Skeletal muscle cell (primary cell): ENCODE measurements at places on chromosomes 1 and 21.

GRCh38 chr1:173297798-173298391 is 90.8 kb upstream of the TNFSF4 start:
- DNase-seq: no peak

DNA sequence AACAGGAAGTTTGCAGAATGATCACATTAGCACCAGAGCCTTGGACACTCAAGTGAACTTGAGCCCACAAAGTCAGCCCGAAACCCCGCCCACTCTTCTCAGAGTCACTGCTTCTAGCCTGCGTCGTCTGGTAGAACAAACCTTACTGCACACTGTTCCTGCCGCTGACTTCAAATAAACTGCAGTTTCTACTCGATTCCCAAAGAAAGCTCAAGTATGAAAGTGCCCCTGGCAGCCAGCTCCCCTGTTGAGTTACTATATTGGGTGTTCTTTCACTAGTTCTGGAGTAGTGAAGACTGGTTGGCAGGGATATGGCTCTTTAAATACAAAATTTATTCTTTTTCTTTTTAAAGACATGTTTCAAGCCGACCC is 164.7 kb downstream of the GALNT2 start:
- DNase-seq: peak; percentile 58

DNA sequence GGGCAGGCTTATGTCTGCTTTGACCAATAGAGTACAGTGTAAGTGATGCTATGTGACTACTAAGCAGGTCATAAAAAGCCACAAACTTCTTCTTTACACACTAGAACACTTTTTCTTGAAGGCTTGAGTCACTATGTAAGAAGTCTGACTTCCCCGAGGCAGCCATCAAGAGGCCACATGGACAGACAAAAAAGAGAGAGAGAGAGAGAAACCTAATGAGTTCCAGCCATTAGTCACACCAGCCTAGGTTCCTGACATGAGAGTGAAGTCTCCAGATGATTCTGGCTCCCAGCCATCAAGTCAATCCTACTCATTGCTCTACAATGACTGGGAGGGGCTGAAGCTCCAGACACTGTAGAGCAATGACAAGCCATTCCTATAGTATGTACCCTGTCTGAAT is 101.4 kb downstream of the LHX9 start:
- peak; percentile 91 for DNase-seq

DNA sequence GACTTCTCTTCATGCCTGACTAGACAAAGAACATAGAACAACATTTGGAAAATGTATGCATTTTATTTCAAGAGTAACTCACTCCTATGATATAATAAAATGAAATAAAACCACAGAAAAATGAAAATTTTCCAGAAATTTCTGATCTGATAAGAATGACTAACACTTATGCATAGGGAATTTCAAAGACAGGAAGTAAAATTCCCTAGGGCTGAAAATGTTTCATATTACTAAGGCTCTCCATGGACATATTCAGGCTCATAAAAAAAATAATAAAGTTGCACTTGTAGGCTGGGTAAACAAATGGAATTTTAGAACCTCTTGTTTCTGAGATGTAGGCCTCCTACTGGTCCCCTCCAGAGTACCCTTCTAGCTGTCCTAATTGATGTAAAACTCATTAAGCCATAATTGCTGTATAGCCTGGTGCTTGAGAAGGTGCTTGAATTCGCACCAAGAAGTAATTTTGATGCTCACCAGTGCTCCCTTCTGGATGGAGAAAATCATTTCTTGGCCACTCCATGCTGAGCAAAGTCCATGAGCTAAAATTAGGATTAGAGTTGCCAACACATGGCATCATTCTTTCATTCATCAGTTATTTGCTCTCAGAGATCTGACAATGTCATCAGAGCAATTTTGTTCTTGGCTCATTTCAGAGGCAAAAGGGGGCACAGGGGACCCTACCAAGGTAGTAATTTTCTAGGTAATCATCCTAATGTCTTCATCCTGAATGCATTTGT is 641.0 kb upstream of the CAMK1G start:
- DNase-seq: no peak

DNA sequence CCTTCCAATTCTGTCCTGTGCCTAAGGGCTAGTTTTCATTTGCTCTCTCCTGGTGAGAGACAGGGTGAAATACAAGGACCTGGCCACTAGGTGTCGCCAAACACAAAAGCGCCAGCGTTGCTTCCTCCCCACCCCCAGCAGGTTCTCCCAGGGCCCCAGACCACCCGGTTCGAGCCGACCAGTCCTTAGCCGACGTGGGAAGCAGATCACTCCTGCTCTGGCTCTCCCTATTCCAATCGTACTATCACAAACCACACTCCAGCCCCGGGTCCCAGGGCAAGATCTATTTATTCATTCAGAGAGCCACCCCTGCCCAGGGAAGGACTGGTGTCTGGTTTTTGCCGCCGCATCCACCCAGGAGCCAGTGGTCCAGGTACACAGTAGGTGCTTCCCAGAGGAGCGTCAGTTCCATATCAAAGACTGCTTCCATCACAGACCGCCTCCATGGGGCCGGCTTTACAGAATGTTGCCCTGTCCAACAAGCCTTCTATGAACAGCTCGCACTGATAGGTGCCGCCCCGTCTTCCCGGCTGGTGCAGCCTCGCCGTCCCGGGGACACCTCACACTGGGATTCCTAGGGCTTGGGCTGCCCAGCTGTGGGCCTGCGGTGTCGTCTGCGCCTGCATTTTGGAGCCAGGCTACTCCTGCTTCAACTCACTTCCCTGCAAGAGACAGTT is 35.0 kb downstream of the CTNNBIP1 start:
- no peak for DNase-seq

DNA sequence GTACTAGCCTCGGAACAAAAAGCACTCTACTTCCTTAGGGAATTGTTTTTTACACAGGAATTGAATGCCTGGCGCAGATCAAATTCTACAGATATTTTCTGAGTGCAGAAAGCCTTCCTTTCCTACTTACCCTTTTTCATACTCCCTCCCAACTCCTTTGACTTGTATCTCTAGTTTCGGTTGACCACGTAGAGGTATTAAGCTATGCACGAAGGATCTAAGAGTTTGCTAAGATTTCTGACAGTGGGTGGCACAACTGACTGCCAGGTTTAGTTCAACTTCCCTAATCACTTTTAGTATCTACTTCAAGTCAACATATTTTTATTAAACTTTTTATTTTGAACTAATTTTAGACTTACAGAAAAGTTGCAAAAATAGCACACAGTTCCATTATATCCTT is 5.0 kb downstream of the TOR1AIP2 start:
- DNase-seq: no peak

GRCh38 chr21:41459884-41460534 is 34.0 kb downstream of the MX1 start:
- no peak for DNase-seq

DNA sequence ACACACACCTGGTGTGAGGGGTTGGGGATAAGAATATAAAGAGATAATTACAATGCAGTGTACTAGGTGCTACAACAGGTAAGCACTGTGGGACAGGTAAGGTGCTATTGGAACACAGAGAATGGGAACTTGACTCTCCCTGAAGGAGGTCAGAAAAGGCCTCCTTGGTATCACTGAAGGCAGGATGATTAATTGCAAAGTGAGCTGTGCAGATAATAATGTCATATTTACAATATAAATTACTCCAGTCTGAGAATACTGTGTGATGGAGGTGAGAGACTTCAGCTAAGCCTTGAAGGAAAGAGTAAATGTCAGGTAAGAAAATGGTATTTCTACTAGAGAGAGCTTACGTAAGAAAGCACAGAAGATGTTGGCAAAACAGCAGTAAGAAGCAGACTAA is 91.6 kb downstream of the EPS15 start:
- no peak for DNase-seq

DNA sequence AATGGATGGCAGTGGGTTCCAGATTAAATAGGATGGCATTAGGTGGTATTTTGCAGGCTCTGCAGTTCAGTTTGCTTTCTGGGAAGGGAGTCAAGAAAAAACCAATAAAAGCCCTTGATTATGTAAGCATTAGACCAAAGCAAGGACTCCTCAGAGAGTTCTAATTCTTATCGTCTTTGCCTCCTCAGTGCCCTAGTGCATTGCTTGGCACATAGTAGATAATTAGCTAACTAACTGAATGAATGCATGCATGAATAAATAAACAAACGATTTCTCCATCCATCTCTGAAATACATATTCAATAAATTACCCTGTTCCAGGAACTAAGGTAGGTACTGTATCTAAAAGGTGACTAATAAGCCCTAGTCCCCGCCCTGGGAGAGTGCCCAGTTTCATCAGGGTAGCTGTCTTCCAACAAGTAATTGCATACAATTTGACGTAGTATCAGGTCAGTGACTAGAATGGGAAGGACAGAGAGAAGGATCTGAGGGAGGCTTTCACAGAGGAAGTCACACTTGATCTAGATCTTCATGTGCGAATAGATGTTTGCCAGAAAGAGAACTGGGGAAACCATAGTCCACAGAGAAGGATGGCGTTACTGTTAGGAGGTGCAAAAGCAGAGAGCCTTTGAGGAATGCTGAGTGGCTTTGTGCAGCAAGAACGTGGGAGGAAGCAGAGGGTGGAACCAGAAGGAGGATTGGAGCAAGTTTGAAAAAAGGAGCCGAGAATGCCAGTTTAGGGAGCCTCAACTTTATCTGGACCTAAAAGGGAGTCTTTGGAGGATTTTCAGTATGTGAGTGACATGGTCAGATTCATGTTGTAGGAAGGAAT is 111.4 kb downstream of the TBX19 start:
- DNase-seq: no peak

DNA sequence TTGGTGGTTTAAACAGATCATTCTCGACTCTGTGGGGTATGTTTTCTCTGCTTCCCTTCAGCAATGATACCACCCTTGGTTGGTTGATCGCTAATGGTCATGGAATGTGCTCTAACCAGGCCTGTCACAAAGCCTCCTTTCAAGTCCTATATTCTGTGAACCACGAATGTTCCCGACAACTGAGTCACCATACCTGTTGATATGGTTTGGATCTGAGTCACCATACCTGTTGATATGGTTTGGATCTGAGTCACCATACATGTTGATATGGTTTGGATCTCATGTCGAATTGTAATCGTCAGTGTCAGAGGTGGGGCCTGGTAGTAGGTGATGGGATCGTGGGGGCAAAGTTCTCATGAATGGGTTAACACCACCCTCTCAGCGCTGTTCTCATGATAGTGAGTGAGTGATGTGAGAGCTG is 10.2 kb upstream of the CAMK2N1 start:
- DNase-seq: peak; percentile 41

DNA sequence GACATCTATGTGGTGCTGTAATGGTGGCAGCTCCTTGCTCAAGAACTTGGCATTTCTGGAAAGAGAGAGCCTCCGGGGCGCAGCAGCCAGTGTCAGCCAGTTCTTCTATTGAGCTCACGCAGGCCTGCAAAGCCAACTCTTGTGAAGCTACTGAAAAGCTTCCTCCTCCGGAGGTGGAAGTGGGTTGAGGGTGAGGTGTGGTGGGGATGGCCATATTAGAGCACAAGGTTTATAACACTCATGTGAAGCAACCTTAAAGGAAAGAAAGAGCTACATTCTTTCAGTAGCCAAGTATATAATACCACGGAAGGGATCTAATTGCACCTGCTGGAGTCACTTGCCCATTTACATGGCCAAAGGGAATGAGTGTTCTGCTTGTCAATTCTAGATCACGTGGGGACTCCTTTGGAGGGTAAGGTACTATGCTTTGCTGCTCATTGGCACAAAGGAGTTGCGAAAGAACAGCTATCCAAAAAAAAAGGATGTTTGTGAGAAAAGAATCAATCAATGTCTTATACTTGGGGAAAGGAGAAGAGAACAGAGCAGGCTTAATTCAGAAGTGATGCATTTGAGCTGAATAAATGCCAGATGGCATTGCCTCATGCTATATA is 18.3 kb upstream of the MAP10 start:
- DNase-seq: no peak

GRCh38 chr1:100325415-100326324 is 26.6 kb upstream of the CDC14A start:
- no peak for DNase-seq

DNA sequence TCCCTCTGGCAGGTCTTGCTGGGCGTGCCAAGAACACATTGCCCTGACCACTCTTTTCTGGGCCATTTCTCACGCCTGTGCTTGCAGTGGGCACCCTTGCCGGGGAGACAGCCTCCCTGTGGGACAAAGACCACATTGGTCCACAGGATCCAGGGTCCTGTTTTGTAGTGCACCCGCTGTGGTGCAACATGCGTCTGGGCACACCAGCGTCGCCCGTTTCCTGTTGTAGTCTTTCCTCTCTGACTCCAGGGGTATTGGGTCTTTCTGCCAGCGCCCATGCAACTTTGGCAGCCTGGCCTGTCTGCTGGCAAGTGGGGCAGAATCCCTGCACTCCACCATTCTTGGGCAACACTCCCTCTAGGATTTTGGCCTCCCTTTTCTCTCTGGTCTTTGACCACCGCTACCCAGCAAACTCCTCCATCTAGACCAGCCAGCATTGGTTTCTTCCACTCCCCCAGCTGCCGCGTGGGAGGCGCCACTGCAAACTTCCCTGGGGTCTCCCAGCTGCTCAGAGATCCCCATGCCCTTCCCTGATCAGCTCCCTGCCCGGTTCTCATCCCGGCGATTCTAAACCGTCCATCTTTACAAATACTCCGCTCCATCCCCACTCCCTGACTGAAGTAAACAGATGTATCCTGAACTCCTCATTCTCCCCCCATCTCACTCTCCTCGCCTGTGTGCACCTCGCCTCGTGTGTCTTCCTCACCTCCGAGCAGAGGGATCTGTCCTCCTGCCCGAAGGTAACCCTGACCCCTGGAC is 1.2 kb upstream of the TPRG1L start:
- DNase-seq: no peak

DNA sequence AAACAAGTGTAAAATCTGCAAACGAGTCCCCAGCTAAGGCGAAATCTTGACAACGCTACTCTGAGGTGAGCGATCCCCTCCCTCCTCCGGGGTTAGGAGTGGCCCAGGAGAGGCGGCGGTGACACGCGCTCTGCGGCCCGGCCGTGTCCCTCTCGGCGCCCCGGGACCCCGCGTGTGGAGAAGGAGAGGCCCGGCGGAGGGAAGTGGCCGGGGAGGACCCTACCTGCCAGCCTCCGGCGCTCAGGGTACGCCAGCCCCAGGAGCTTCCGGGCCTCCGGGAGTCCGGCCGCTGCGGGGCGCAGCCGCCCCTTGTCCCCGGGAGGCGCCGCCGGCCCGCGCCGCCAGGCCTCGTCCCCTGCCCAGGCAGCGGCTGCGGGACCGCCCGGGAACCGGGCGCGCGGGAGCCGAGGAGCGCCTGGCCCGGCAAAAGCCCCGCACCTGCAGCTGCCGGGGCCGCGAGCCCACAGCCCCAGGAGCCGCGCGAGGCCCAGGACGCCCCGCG is 543 bp downstream of the ABCB10 start:
- no peak for DNase-seq

DNA sequence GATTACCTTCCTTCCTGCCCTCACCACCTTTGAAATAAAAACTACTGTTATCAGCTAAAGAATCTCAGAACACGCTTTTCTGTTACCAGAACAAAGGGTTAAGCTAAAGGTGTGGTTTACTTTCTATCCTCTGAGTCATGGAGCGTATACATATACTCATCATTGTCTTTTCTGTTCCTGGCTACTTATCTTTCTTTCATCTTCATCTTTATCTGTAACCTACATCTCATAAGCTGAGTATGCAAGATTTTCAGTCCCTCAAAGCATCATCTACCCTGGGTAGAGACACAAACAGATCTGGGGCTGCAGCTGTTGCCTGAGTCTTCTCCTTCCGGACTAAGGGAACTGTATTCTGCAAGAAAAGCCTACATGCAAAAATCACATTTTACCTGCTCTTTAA is 75.6 kb downstream of the LMO4 start:
- no peak for DNase-seq

GRCh38 chr1:55572878-55573734 is 357.9 kb upstream of the USP24 start:
- DNase-seq: no peak
